ENCODE measurements at places on chromosomes 4 and X.

- no peak for DNase-seq
Observed at GRCh38 chr4:153438916-153439756, 27.0 kb upstream of the TMEM131L start.

GRCh38 chr4:167555338-167556022 is 321.2 kb upstream of the SPOCK3 start:
- no peak for DNase-seq

DNA sequence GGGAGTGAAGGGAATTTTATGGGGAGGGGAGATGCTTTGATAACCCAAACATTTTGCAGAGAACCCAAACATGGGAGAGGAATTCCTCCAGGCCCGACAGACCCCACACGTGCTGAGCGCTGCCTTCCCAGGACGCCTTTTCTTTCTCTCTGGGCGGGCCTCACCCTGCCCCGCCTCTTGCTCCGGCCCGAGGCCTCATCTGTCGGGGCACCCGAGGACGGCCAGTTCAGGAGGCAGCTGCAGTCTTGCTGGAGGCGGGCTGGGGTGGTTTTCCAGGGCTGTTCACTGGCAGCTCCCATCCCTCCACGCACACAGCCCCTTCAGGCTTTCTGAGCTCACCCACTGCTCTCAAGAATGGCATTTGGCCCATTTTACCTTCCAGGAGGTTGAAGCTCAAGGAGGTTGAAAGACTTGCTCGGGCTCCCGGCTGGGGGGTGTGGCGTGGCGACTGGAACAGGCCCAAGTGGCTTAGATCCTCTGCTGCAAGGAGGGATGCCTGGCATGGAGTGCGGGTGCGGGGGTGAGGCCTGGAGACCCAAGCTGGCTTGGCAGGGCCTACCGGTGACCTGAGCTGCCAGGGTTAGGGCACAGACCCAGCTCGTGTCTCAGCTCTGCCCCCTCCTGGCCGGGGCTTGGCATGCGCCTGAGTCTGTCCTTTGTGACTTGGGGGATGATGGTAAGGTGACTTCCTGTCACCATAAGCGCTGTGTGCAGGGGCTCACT is 99.2 kb downstream of the PSAPL1 start:
- peak; percentile 55 for DNase-seq

DNA sequence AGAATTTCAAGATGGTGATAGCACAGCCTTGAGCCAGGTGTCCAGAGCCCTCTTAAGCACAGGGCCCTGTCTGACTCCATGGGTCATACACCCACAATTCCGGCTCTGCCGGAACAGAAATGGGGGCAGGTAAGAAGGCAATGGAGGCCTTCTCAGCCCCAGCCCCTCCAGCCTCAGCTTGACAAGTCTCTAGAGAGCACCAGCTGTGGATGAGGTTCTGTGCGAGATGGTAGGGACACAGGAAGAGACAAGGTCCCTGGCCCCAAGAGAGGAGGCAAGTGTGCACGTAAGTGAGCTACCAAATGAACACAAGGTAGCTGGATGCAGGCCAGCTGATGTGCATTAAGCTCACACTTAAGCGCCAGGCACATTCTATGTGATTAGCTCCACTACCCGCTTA is 2.4 kb upstream of the PRRG3 start:
- no peak for DNase-seq

DNA sequence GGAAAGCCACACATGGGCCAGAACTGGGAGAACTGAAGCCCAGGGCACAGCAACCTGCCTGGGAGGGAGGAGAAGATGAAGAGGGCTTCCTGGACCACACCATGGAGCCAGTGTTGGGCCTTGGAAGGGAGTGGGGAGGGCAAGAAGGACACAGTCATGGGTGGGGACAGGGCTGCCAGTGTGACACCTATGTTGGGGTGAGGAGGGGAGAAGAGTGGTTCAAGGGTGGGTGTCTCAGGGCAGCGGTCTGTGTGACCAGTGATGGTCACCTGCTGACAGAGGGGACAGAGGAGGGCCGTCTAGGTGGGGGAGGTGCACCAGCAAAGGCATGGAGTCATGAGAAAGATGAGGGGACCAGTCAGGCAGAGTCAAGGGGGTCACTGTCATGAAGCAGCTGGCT is 13.8 kb downstream of the MAGED2 start:
- DNase-seq = no peak

DNA sequence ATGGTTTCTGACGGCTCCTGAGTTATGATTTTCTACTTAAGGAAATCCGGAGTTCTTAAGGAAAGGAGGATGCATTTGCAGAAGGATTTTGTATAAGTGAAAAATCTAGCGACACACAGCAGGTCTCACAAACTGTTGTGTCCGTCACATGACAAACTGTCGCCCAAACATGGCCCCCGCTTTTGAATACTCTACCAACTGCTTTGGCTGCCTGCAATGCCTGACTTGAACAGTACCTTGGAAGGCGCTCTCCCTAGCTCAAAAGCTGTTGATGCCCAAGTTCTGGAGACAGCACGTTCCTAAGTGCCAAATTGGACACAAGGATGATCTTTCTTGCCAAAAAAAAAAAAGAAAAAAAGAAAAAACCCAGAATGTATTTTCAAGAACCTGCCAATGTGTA is 103.2 kb downstream of the ENPP6 start:
- DNase-seq = no peak

DNA sequence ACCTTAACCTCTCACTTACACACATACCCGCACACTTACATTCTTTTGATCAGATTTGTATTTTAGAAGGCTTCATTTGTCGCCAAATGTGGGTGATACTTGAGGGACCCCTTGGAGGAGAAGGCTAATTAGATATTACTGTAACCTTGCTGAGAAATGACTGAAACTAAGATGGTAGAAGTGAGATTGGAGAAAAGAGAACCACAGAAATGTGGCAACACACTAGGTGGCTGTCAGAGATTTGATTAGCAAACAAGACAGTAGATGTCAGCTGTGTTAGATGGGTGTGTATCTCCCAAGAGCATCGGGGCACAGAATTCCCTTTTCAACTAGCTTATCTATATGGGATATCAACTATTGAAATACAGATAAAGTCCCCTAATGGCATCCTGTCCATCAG is 149.3 kb upstream of the FABP2 start:
- DNase-seq = no peak

GRCh38 chr4:57100979-57101651 is 9.1 kb downstream of the IGFBP7 start:
- DNase-seq = no peak

DNA sequence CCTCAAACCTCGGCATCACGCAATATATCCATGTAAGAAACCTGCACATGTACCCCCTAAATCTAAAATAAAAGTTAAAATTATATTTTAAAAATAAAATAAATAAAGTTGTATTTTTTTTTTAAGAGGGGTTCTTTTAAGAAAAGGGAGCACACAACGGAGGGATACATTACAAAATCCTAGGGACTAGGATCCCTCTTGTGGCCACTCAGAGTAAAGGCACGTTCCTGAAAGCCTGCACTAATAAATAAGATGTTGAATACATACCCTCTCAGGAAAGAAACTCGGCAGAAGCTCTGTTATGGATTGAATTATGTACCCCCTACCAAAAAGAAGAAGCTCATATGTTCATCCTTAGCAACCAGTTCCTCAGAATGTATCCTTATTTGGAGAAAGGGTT is 50.9 kb upstream of the PRDX4 start:
- peak; percentile 40 for DNase-seq

- peak; percentile 82 for DNase-seq
Observed at GRCh38 chr4:985123-985830, 1.6 kb upstream of the IDUA start.

DNA sequence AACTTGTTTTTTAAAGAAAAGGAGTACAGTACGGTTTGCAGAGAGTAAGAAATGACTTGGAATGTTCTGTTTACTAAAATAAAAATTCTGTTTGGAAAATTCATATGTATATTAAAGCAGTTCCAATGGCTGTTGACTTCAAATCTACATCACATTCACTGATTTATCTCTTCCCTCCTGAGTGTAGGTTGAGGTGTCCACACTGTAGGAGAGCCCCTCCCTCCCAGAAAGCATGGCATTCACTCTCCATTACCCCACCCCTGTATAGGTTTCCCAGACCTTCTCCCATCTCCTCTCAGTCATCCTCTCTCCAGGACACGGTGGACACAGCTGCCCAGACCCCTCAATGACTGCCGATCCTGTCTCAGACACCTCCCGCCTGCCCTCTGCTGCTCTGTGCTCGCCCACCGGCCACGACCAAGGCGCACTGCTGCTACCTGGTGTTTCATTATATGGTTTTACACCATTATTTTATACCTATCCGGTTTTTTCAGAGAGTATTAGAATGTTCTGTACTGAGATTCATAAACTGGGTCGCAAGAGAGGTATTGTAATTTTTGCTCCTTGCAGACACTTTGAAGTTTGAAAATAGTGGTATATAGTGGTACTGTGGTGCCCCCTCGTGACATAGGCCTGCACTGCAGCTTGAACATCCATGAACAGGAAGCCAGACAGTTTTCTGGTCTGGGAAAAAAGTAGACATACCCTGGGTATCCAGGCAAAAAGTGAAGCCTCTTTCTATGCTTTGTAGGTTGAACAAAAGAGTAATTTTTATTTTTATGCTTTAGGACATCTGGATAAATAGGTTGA is 38.8 kb upstream of the BEX4 start:
- peak; percentile 50 for DNase-seq

DNA sequence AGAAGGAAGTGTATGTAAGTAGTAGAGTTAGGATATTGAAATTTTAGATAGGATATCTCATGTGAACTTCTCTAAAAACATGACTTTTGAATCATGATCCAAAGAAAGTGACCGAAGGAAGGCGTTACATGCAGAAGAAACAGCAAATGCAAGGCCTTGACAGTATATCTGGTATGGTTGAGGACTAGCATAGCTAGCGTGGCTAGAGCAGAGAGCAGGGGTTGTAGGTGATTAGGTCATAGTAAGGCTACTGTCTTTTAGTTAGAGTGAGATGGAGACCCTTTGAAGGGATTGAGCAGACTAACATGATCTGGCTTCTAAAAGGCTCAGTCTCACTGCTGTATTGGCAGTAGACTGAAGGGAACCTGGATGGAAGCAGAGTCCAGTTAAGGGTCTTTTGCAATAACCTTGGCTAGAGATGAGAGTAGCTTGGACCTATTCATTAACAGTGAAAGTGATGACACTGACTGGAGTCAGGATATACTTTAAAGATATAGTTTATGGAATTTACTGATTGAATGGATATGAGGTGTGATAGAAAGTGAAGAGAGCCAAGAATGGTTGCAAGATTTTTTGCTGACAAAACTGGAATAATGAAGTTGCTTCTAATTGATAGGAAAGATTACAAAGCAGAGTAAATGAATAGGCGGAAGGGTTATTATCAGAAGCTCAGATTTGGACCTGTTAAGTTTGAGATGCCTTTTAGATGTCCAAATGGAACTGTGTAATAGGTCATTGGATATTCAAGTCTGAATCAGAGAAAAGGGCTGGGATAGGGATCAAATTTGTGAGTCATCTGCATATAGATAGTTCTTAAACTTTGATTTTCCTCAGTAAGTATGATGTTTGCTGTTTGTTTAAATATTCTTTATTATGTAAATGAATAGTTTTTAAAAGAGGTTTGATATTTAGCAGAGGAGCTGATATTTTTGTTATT is 59.8 kb downstream of the MRPL1 start:
- no peak for DNase-seq

Data from hematopoietic multipotent progenitor cell treated with erythropoietin and hydrocortisone succinate and interleukin-3 and kit ligand, for 8 days (in vitro differentiated cells).